ENCODE measurements at places on chromosomes 7 and 10.

DNA sequence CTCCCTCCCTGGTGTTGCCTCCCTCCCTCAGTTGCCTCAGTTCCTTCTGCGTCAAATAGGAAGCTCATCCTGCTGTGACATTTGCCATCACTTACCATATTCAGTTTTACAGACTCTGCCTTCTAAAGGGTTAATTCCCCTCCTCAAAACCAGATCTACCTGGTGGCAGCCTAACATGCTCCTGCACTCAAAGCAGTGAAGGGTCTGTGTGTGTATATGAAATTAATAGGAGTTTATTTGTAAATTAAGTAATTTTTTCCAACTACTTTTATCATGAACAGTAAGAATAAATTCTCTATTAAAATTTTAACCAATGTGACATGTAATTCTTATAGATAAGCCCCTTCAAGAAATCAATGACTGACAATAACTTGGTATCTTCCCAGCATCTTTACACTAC, 158.6 kb upstream of the INSYN2A start:
- no peak for DNase-seq

- DNase-seq: no peak
Measured at GRCh38 chr10:77350134-77350533, 287.5 kb downstream of the KCNMA1 start.

DNA sequence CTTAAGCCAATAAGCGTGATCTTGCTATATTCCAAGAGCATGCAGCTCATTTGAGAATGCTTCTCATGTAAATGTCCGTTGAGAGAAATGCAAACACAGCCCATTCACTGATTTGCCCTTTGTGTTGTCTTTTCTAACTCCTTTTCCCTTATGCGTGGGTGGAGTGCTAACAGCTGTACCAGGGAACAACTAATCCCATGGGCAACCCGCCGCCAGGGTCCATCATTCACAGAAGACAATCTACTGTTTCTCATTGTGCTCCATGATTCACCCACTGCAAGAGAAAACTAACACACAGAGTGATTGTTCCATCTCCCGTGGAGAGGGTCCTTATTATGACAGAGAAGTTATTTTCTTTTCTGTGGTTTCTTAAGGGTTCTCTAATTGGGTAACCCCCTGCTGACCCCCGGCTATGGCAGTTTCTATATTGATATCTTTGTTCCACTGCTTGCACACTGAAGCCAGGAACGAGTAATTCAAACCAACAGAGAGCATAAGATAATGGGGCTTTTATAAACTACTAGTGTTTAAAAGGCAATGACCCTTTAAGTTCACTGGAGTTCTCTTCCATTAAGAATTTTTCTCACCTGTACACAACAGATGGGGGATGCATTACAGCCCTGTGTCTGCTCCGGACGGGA, 298.7 kb downstream of the BAMBI start:
- DNase-seq: no peak

GRCh38 chr10:127947211-127947610, 40.3 kb downstream of the PTPRE start:
- no peak for DNase-seq

- no peak for DNase-seq
Measured at GRCh38 chr10:35487336-35488034, 117.7 kb upstream of the GJD4 start.

GRCh38 chr7:128260069-128260795, 19.2 kb downstream of the LEP start:
- no peak for DNase-seq

GRCh38 chr7:158532093-158532627, 55.5 kb downstream of the PTPRN2 start:
- no peak for DNase-seq

GRCh38 chr7:72493850-72494661, 81.9 kb upstream of the CALN1 start:
- DNase-seq: peak; percentile 32

DNA sequence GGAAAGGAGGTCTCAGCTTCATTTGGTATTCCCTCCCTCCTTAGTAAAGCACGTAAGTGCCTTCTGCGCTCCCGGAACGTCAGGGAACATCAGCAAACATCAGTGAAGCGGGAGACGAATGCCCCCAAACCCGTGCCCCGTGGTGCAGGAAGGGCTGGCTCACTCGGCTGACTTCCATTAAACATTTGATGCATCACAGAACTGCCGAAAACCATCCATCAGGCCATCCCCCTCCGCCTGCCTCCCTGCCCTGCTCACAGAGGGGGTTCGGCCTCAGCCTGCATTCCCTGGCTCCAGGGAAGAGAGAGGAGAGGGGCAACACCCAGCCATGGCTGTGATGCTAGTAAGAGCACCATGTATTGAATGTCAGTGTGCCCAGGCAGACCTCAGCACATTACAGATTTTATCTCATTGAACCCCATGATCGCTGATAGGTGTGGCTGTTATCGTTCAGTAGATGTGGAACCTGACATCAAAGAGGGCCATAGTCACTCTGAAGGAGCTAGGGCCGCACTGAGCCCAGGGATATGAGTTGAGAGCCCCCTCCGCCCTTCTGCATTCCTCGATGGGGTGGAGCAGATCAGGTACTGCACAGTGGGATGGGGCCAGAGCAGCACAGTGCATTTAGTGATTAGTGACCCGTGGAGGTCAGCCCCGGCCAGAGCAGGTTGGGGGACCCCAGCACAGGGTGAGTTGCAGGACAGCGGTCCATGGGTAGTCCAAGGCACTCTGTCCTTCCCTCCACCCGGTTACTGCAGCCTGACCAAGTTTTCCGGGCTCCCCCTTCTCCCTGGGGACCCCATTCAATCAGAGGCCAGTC, 146.4 kb downstream of the RPS24 start:
- no peak for DNase-seq

- DNase-seq: no peak
Measured at GRCh38 chr10:90125456-90126255, 424.3 kb downstream of the KIF20B start.

DNA sequence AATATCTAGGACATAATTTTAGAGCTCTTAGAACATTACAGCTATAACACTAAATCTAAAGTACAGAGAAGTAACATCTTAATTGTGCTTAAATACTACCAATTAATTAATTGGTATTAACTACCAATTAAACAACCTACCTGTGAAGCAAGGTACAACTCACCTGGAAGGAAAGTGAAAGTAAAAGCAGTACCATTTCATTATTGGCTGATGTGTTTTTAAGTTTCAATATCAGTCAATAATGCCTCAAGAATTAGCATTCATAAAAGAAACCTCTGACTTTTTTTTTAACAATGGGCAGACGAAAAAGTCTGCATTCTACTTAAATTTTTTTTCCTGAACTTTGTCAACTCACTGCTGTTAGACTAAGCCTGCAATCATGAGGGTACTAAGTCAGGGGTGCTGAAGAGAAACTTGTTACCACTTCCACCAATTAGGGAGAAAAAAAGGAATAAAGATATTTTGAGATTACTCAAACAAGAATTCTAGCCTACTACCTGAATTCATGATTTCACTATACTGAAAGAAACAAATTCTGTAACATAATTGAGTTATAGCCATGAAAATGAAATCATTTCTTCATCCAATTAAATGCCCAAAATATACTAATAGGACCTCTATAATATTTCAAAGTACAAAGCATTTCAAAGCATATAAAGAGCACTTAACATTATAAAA, 19.9 kb downstream of the UPF2 start:
- no peak for DNase-seq

GRCh38 chr10:97505152-97505551, 6.4 kb downstream of the UBTD1 start:
- no peak for DNase-seq

- DNase-seq: peak; percentile 3
Measured at GRCh38 chr7:141511676-141512396, 39.4 kb upstream of the AGK start.

GRCh38 chr7:5797179-5797578, 15.7 kb upstream of the RNF216 start:
- DNase-seq: no peak

GRCh38 chr7:108456845-108457540, 757 bp upstream of the NRCAM start:
- DNase-seq: peak; percentile 39

DNA sequence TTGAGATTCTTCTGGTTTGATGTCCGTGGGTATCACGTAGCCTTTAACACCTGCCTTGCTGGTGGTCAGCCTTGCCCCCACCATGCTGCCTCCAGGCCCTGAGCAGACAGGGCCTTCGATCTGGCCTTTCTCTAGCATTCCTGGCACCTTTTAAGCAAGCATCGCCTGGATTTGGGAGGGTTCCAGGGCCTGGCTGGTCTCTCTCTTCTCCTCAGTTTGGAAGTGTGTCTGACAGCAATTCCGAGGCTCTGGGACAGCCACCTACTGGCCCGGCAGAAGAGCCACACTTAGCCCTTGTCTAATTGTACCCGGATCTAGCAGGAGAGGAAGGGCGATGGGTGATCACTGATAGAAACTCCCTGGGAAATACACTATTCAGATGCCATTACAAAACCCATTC, 441.3 kb upstream of the MKI67 start:
- no peak for DNase-seq

- no peak for DNase-seq
Measured at GRCh38 chr7:98058186-98058585, 48.5 kb upstream of the LMTK2 start.

- no peak for DNase-seq
Measured at GRCh38 chr10:85457191-85457590, 909.4 kb downstream of the GRID1 start.

GRCh38 chr7:34973400-34973760, 63.9 kb downstream of the DPY19L1 start:
- no peak for DNase-seq

GRCh38 chr7:66321283-66321682, 116.1 kb downstream of the TPST1 start:
- no peak for DNase-seq

GRCh38 chr7:146528581-146528980, 412.0 kb downstream of the CNTNAP2 start:
- DNase-seq: no peak

GRCh38 chr7:135224027-135224426, 9.6 kb upstream of the STRA8 start:
- DNase-seq: no peak

GRCh38 chr10:126478546-126478945, 90.3 kb upstream of the ADAM12 start:
- DNase-seq: no peak

DNA sequence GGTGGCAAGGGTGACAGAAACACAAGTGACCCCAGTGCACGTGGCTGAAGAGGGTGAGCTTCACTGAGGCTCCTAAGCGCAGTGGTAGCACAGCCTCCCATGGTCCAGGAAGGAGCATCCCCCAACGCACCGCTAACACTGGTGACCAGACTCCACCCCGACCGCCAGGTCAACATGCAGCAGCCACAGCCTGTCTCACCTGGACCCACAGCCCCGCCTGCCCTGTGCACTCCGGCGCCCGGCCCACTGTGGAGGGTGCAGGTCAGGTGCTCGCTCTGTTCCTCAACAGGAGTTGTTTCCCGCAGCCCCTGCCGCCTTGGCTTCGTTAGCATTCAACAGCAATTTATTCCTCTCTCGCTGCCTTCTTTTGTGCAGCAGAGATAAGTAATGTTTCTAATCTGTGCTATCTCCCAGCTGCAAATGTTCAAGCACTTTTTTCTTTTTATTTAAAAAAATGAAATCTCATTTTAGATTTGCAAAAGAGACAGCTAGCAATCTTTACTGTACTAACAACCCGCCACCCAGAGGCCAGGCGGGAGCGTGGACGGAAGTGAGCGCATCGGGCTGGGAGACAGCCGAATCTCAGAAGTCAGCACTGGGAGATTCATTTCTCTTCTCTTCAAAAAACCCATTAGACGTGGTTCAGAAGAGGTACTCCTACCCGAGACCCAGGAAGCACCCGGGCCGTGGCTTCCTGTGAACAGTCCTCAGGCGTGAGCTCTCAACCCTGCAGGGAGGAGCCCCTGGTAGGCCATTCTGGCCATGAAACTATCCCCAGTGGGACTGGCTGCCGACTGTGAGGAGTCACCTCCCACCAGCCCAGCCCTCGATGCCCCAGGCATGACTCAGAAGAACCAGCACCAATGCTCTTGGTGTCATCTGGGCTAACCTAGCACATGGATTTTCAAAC, 133.4 kb downstream of the MAD1L1 start:
- DNase-seq: no peak

Data from stimulated activated naive CD8-positive, alpha-beta T cell treated with anti-CD3 and anti-CD28 coated beads, Interleukin-15, amount 100 ng/mL, for 72 hours (primary cell).